ENCODE measurements at places on chromosomes 5 and 9. TPM values are rescaled to one million over a fixed set of nuclear protein-coding genes. Genes with fewer than 3 reads are reported as not detected.
A peak's percentile ranks its signal among the peaks of the same experiment; 100 is the strongest.

QRFP gene
- 0.47 TPM for polyA plus RNA-seq

DNA sequence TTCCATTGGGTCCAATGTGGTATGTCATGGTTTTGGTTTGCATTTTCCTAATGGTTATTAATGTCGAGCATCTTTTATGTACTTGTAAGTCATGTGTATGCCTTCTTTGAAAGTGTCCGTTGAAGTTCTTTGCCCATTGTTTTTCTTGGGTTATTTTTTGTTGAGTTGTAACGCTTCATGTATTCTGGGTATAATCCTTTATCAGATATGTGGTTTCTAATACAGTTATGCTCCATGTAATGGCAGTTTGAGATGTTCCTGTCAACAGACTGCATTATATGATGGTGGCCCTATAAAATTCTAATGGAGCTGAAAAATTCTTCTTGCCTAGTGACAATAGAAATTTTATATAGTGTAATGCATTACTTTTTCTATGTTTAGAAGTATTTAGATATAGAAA is 17.2 kb downstream of the RIC1 start:
- no peak for DNase-seq

GRCh38 chr5:2704111-2704510 is 47.4 kb downstream of the IRX2 start:
- no peak for DNase-seq

BICD2 gene
- 30.4 TPM for polyA plus RNA-seq

GRCh38 chr5:156396063-156396829 is 69.3 kb downstream of the SGCD start:
- peak; percentile 36 for DNase-seq

ANXA1 gene
- 28.5 TPM for polyA plus RNA-seq

PDLIM4 gene
- polyA plus RNA-seq, result 11.2 TPM

OR1Q1 gene
- polyA plus RNA-seq, result not detected

SLC6A18 gene
- 1.5 TPM for polyA plus RNA-seq

DNA sequence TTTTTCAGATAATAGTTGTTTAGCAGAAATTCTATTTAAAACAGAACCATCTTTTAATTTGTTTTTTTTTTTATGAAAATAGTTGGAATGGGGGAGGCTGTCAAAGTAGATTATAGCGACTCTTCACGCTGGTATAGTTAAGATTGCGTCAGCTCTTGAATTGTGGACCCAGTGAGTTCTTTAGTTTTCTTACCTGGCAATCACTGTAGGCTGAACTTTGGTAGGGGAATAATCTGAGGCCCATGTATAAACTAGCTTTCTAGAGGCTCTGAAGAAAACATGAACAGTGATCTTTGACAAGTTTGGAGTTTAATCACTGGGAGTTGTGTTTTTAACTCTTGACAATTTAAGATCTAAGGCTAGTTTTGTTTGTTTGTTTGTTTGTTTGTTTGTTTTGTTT is 80.8 kb downstream of the CD180 start:
- DNase-seq, result no peak

C5orf46 gene
- polyA plus RNA-seq, result not detected

ANKRD18A gene
- polyA plus RNA-seq, result 3.2 TPM

- no peak for DNase-seq
Observed at GRCh38 chr5:98734646-98735045, 38.8 kb upstream of the RGMB start.

DNA sequence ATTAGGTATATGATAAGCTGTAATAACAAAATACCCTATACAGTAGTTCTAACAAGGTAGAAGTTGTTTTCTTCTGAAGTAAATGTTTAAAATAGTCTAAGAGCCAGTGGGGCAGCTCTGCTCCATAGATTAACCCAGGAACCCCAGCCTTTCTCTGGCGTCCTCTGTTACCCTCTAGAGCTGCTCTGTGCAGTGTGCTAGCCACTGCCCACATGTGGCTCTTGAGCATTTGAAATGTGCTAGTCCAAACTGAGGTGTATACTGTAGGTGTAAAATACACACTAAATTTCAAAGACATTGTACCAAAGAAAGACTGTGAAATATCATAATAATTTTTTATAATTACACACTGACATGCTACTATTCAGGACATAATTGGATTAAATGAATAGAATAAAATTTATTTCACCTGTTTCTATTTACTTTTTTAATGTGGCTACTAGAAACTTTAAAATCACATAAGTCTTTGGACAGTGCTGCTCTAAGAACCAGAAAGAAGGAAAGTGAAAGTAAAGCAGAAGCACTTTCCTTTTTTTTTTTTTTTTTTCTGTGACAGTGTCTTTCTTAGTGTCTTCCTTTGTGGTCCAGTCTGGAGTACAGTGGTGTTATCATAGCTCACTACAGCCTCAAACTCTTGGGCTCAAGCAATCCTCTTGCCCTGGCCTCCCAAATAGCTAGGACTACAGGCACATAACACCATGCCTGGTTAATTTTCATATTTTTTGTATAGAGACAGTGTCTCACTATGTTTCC is 39.3 kb downstream of the RAI14 start:
- no peak for DNase-seq

LHX2 gene
- polyA plus RNA-seq, result 0.38 TPM

PCDHB10 gene
- 7.9 TPM for polyA plus RNA-seq

FAT2 gene
- 9.4 TPM for polyA plus RNA-seq

DNA sequence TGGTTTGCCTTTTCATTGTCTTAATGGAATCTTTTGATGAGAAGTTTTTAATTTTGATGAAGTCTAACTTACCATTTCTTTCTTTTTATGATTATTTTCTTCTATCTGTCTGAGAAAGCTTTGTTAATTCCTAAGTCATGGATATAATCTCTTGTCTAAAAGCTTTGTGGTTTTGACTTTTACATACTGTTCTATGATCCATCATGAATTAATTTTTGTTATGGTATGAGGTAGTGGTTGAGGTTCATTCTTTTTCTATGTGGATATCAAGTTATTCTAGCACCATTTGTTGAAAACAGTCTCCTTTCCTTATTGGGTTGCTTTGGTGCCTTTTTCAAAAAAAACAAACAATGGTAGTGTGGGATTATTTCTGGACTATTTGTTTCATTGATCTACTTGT is 20.4 kb downstream of the FBXO10 start:
- DNase-seq, result no peak

- no peak for DNase-seq
Observed at GRCh38 chr5:108382784-108383330, 959 bp upstream of the FBXL17 start.

DNA sequence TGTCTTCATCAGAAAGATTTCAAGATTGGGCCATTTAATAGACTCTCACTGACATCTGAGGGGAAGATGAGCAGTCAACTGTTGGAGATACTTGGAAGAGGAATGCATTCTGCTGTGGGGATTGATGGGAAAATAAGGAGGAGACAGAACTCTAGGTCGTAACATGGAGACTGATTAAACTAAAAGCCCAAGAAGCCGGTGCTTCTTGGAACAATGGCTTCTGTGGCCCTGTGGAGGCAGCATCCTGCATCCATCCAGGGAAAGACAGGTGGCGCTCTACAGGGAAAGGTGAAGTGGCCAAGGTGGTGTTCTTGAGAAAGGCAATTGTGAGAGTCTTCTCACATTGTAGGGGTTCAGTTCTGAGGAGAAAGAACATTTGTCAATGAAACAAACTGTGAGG is 31.3 kb downstream of the ZFAND5 start:
- DNase-seq, result no peak

- peak; percentile 80 for DNase-seq
Observed at GRCh38 chr5:93034621-93035590, 546.1 kb downstream of the NR2F1-AS1 start.

GRCh38 chr9:105828171-105828570 is 133.8 kb downstream of the TMEM38B start:
- no peak for DNase-seq

MSX2 gene
- 0.22 TPM for polyA plus RNA-seq

DNA sequence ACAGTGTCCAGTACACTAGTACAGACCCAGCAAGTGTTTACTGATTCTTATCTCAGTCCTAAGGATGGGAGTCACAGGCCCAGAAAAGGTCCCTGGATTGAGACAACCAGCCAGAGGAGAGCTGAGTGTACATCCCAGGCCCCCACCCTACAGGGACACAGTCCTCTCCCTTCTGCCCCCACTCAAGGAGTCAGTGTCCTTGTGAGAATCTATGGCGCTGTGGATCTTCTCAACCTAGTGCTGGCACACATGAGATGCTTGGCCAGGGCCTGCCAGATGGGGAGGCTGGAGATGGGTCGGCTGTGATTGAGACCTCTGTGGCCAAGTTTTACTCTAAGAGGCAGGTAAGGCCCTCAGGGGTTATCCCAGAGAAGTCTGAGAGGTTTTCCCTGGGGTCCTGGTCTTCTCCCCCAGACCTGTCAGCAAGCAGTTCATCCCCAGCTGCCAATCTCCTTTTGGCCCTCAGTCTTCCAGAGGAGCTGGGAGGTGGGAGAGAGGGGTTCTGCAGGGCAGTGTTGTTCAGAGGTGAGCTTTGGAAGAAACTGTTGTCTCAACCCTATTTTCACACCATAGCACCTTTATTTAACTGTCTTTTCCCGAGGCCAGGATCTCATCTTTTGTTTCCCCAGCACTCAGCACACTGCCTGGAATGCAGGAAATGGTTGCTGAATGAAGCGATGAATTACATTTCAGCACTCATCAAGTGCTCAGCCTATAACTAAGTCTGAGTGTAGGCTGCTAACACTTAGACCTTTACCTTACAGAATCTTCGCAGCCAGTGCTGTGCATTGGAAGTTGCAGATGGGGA is 3.2 kb upstream of the NSD1 start:
- DNase-seq, result no peak

- no peak for DNase-seq
Observed at GRCh38 chr5:139147483-139148087, 50.6 kb downstream of the SIL1 start.

DNA sequence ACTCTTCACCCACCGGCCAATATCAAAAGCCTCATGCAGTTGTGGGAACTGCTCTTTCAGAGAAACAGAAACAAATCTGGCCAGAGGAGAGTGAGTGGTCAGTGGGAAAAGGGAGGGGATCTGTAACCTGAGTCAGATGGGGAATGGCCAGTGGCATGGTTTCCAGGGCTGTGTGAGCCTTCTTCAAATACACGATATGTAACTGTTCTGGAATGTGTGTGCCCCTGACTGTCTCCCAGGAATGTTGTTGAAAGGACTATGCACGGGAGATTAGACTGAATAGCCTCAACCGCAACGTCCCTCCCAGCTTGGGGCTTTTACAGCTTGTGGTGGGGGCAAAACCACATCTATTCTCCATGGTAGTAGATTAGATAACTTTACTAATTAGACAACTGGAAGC is 60.8 kb downstream of the SH3TC2 start:
- DNase-seq, result peak; percentile 10

DNA sequence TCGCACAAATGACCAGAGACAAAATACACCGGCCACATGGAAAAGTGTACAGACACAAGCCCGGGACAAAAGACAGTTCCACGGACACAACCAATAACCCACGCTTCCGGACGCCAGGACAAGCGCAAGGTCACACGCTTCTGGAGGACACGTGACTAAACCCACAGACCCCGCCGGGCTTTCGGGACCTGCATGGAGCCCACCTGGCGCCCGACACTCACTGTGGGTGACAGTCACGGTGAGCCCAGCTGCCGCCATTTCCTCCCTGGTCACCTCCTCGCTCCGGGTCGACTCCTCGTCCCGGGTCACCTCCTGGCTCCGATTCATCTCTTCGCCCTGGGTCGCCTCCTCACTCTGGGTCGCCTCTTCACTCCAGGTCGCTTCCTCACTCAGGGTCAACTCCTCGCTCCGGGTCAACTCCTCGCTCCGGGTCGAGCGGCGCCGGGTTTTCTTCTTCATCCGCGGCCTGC is 470 bp downstream of the BAG1 start:
- DNase-seq, result peak; percentile 14

GRCh38 chr9:133403766-133404453 is 13.9 kb downstream of the REXO4 start:
- DNase-seq, result no peak

GRCh38 chr9:90921104-90921503 is 119.5 kb downstream of the SYK start:
- no peak for DNase-seq

HINT2 gene
- 53.5 TPM for polyA plus RNA-seq

GRCh38 chr9:77015327-77016048 is 4.0 kb upstream of the FOXB2 start:
- DNase-seq, result no peak

IL31RA gene
- polyA plus RNA-seq, result 0.12 TPM

DNA sequence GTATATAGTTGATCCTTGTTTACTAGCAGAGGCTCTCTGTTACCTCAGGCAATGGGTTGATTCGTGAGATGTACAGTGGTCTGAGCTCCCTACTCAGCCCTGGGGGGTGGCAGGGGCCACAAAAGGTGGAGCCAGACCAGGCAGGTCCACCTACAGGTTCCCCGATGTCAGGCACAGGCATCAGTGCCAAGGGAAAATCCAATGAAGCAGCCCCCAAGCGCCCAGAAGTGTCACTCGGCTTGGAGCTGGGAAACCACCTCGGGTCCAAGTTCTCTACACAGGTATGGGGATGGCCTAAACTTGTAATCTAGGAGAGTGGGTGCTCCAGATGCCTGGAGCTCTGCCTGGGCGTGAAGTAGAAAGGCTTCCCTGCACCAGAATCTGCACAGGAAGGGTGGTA is 188.8 kb downstream of the KIAA0825 start:
- DNase-seq, result no peak

DNA sequence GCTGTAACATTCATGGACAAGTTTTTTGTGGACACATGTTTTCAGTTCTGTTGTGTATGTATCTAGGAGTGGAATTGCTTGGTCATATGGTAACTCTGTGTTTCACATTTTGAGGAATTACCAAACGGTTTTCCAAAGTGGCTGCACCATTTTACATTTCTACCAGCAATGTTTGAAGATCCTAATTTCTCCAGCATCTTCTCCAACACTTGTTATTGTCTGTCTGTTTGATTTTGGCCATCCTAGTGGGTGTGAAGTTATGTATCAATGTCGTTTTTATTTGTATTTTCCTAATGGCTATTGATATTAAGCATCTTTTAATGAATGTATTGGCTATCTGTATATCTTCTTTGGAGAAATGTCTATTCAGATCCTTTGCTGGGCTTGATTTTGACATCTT is 6.9 kb downstream of the TMEFF1 start:
- DNase-seq, result no peak

AKNA gene
- polyA plus RNA-seq, result 11.0 TPM

ZNF354C gene
- 16.8 TPM for polyA plus RNA-seq

GRCh38 chr9:36332006-36332405 is 68.1 kb downstream of the RNF38 start:
- DNase-seq, result no peak

MZB1 gene
- polyA plus RNA-seq, result 1.0 TPM

GRCh38 chr9:12955510-12956163 is 180.8 kb downstream of the LURAP1L start:
- no peak for DNase-seq

- no peak for DNase-seq
Observed at GRCh38 chr9:133119103-133119845, 1.8 kb downstream of the RALGDS start.

DNA sequence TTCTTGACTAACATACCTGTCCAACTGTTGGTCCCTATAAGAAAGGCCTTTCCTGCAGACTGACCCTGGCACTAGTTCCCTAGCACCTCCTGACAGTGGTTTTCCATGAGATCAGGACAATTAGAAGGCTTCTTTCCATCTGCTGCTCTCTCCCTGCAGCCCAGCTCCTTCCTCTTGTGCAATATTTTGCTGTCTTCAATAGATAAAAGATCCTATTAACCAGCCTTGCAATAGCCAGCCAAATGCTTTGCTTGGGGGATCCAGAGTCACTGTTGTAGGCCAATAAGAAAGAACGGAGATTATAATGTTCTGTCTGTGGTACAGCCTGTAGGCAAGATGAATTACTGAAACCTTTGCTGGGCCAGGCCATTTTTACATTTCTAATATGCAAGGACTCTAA is 18.4 kb upstream of the NME5 start:
- no peak for DNase-seq

ACOT12 gene
- polyA plus RNA-seq, result 0.79 TPM

- no peak for DNase-seq
Observed at GRCh38 chr5:65819215-65819904, 97.4 kb downstream of the NLN start.

Data from right renal cortex interstitium (tissue), 3 donors.